ENCODE measurements at places on chromosomes 11 and 22.

GRCh38 chr11:63766531-63767235 is 1.9 kb downstream of the ZFTA start:
- no peak for DNase-seq

DNA sequence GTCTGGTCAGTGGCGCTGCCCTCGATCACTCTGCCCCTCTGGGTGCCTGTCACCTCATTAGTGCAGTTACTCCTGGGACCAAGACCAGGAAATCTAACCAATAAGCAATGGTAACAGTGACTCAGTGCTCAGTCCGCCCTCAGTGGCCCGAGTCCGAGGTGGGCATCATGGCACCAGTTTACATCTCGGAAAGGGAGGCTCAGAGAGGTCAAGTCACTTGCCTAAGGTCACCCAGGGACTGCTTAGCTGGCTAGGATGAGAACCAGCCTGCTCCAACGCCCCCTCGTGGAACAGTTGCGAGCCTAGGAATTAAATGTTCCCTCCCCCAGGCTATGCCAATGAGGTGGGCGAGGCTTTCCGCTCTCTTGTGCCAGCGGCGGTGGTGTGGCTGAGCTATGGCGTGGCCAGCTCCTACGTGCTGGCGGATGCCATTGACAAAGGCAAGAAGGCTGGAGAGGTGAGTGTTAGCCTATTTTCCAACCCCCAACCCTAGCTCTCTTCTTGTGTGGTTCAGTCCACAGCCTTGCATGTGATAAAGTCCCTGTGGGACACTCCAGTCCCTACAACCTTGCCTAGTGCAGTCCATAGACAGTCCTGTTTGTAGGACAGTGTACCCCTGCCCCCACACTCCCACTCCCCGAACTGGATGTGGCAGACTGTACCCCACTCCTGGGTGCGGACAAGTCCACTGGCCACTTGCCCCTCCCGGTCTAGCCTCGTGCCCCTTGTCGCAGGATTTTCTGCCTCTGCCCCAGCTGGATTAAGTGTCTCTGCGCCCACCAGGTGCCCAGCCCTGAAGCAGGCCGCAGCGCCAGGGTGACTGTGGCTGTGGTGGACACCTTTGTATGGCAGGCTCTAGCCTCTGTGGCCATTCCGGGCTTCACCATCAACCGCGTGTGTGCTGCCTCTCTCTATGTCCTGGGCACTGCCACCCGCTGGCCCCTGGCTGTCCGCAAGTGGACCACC is 1.1 kb downstream of the MTFP1 start:
- peak; percentile 90 for DNase-seq

GRCh38 chr11:65047581-65048422 is 6.8 kb downstream of the SAC3D1 start:
- DNase-seq = peak; percentile 65

DNA sequence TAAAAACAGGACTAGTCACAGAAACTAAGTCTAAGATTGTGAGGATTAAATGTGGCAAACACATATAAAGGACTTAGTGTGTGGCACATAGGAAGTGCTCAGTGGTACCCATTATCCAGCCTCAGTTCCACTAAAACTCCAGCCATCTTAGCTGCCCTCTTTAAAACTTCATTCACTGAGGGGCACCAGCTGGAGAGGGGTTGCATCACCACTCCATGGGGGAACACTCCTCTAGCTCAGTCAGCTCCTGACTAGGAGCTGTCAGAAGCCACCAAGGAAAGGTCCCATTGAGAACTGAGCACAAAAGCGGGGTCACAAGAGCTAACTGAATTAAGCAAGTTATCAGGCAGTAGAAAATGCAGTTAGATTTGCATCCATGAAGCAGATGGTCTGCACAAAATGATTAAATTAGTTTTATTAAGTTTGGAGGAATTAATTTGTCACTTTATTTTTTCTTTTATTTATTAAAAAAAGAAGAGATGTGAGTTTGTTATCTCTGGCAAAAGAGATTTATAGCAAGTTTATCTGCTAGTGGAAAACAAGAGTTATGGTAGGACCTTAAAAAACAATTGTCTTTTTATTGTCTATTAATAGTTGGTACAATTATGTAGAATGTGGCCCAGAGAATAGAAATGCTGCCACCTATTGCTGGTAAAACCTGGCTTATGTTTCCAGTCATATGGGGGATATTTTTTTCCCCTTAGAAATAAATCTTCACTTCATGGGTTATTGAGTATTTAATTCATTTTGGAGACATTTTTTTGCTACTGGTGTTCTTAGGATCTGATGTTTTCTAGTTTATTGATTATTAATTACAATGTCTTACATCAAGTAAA is 95.7 kb downstream of the NAV2 start:
- DNase-seq = no peak

DNA sequence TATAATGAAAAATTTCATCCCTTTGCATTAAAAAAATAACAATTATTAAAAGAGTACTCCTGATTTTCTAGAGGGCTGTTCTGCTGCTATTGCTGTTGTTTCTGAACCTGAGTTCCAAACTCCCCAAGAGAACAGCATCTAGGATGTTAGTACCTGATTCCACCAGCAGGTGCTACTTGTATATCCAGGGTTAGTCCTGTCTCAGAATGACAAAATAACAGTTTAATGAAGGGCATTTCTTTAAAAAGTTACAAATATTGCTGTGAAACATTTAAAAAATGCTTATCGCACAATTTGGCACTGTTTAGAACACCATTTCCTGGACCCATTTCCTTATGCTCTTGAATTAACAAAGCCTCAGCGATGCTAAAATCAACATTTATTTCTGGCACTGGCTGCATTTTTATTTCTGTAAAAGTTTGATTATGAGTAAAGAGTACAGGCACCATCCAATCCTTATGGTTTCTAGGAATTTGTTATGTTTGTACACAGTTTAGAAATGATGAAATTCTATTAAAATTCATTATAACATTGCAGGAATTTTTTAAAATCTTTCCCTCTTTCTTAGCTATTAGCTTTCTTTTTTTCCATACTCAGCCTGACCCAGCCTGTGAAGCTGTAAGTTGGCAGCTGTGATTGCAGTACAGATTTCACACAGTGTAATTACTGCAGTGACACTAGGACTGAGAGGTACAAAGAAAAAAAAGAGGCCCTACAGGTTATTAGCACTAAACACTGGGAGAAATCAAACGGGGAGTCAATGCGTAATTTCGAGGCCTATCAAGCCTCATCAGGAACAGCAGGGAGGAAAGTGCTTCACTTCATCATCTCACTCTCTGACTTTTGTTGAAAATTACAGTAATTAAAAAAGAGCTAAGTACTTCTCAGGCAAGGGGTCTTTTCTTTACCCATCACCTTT is 208.8 kb downstream of the DCDC1 start:
- no peak for DNase-seq

DNA sequence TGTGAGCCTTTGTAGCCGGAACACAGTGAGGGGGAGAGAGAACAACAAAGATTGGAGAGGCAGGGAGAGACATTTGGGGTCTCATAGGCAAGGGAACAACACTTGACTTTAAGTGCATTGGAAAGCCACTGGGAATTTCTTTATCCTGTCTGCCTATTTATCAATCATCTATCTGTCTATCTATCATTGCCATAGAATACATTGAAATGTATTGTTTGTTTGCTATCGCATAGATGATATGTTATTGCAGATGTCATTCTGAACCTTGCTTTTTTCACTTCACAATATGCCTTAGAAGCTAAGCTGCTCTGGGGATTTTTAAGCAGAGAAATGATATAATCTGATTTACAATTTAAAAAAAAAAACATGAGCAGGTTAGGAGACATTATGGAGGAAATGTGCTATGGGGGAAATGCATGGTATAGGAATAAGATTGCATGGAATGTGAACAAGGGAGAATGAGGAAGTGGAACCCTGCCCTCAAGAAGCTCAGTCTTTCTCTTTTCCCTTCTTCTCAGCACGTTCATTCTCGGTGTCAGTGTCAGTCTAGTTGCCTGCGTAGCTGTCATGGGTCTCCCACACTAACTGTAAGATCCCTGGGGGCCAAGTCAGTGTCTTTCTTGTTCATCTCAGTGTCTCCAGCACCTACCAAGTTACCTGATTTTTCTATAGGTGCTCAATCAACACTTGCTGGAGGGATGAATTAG is 158.7 kb upstream of the ARHGAP20 start:
- no peak for DNase-seq

- no peak for DNase-seq
These were observed 1.6 kb upstream of the CHRM4 start for GRCh38 chr11:46393231-46393616.

GRCh38 chr11:119196833-119197483 is 9.2 kb upstream of the CBL start:
- DNase-seq = no peak

- no peak for DNase-seq
These were observed 60.5 kb downstream of the NAT10 start for GRCh38 chr11:34165786-34166555.

- no peak for DNase-seq
These were observed 10.8 kb downstream of the BLID start for GRCh38 chr11:122105044-122105758.

DNA sequence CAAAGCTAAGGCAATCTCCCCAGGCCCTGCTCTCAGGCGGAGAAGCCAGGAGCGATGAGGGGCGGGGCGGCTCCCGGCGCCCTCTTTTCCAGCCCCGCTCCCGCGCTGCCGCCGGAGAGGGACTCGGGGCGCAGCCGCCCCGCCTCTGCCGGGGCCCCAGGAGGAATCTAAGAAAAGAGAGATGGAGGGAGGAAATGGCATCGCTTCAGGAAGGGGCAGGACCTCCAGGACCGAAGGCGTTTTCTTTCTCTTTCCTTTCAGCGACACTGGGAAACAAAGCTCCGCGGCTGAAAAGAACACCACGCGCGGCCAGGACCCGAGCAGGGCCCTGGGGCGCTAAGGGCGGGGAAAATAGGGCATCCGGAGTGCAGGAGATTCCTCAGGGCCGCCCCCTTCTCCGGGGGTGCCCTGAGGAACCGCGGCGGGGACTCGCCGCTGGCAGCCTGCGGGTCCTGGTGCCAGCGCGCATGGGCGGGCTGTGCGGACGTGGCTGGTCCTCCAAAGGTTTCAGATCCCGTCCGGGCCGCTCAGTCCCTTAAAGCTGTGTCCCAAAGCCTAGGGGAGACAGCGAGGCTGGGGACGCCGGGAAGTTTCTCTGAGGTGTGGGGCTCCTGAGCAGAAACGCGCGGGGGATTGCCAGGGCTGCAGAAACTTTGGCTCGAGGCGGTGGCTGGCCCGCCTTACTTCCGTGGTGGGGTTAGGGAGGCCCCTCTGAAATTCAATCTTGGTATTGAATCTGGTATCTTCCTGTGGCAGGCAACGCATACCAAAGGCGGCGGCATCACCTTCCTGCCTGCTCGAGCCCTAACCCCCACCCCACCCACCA is 2.8 kb upstream of the BSX start:
- DNase-seq = no peak

GRCh38 chr11:95252586-95252985 is 21.6 kb upstream of the SESN3 start:
- DNase-seq = no peak

GRCh38 chr11:45161252-45162063 is 15.0 kb downstream of the PRDM11 start:
- DNase-seq = no peak

GRCh38 chr11:67118181-67118766 is 789 bp upstream of the KDM2A start:
- peak; percentile 77 for DNase-seq

DNA sequence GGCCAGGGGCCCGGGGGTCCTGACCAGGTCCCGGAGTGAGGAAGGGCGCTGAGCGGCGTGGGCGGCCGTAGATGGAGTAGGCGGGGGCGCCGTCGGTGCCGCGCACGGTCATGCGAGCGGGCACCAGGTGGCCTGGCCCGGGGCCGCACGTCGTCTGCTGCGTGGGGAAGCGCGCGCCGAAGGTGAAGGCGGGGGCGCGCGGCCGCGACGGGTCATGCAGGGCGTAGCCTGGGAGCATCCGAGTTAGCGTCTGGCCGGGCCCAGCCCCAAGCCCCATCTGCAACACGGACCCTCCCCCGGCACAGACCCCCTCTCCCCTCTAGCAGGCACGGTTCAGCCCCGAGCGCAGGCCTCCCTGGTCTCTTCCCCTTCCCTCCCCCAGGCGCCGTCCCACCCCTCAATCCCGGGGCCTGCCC is 1.7 kb upstream of the TYMP start:
- DNase-seq = peak; percentile 88

DNA sequence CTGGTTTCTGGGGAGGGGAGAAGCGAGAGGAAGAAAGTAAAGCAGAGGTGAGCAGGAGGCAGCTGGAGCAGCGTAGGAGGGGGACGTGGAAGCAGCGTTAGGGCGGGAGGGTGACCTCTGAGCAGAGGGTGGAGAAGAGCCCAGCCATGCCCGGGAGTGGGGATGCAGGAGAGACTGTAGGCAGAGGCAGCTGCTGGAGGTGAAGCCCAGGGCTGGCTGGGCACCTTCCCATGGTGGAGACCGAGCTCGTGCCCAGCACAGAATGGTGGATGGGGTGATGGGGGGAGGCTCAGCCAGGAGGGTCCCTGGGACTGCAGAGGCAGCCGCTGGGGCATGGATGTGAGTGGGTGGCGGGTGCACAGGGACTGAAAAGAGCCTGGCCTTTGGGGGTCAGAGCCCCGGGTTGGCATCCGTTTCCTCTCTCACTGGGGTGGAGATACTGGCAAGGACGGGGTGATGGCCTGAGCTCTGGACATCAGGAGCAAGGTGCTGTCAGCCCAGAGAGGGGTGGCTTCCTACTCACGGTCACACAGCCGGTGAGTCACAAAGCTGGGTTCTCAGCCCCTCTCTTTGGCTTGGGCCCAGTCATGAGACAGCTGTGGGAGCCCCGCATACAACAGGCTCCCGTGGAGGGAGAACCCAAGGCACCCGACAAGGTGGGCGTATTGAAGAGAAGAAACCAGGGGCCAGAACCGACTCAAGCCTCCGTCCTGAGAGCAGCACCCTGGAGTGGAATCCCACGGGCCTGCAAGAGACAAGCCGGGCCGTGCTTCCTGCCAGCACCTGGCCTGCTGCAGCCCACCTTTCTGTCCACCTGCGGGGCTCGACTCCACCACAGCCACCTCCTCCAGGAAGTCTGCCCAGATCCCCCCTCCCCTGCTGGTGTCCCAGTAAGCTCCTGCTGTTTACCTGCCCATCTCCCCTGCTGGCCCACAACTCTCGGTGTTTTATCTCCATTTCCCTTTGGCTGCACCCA is 45.8 kb upstream of the FGF3 start:
- no peak for DNase-seq

GRCh38 chr11:64510759-64511158 is 80.3 kb upstream of the SLC22A12 start:
- no peak for DNase-seq

- no peak for DNase-seq
These were observed 15.1 kb upstream of the SMIM38 start for GRCh38 chr11:69140635-69141034.

GRCh38 chr22:26651815-26652214 is 5.6 kb upstream of the MIAT start:
- DNase-seq = no peak

GRCh38 chr11:64234647-64235379 is 429 bp downstream of the VEGFB start:
- DNase-seq = peak; percentile 74
